ENCODE measurements at places on chromosomes 11 and 22.

DNA sequence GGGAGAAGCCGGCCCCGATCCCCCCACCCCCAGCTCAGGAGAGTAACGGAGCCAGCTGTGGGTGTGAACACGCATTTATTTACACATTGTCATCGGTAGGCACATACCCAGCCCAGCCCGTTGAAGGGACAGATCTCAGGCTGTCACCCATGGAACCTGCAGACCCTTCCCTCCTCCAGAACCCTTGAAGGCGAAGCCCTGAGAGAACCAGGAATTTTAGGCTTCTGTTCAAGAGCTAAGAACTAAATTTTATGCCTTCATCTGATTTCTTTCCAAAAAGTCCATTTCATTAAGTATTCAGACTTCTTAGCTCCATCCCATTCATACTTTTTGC is 379 bp upstream of the BRMS1 start:
- no peak for DNase-seq

- DNase-seq: no peak
These were observed 16.6 kb downstream of the POLA2 start for GRCh38 chr11:65278356-65278755.

DNA sequence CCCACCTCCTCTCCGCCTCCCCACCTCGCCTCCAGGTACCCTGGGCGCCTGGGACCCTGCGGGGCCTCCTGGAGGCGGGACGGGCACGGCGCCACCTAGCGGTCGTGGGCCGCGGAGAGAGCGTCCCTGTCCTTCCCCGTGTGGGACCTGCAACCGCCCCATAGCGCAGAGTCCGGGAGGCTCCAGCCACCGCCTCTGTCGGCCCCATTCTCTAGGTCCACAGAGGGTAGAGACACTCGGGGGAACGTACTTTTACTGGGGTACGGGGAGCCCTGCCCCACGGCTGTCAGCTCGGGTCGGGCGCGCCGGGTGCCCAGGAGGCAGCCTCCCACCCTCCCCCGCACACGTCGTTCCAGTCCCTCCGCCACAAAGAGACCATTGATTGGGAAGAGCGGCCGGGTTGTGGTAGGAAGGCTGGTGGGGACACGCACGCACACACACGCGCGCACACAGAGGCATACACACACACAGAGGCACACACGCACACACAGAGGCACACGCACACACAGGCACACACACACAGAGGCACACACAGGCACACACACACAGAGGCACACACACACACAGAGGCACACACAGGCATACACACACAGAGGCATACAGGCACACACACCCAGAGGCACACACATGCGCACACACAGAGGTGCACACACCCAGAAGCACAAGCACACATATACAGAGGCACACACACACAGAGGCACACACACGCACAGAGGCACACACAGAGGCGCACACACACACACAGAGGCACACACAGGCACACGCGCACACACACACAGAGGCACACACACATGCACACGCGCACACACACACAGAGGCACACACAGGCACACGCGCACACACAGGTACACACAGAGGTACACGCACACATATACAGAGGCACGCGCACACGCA is 12.6 kb upstream of the NECTIN1 start:
- DNase-seq: peak; percentile 80

DNA sequence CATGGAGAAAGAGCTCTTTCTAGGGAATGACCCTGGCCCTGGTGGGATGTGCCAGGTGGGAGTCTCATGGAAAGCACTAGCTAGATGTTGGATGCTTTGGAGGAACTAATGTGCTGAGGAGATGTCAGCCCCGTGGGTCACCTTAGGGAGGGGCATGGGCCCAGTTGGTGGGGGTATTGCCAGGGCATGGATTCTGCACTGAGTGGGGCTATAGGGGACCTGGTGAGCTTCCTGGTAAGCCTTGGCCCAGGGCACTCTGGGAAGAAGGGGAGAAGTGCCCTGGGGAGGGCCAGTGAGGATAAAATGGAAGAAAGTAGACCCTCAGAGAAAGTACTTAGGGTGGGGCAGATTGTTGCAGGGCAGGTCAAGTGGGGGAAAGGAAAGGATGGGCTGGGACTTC is 65.2 kb upstream of the SORL1-AS1 start:
- DNase-seq: no peak

DNA sequence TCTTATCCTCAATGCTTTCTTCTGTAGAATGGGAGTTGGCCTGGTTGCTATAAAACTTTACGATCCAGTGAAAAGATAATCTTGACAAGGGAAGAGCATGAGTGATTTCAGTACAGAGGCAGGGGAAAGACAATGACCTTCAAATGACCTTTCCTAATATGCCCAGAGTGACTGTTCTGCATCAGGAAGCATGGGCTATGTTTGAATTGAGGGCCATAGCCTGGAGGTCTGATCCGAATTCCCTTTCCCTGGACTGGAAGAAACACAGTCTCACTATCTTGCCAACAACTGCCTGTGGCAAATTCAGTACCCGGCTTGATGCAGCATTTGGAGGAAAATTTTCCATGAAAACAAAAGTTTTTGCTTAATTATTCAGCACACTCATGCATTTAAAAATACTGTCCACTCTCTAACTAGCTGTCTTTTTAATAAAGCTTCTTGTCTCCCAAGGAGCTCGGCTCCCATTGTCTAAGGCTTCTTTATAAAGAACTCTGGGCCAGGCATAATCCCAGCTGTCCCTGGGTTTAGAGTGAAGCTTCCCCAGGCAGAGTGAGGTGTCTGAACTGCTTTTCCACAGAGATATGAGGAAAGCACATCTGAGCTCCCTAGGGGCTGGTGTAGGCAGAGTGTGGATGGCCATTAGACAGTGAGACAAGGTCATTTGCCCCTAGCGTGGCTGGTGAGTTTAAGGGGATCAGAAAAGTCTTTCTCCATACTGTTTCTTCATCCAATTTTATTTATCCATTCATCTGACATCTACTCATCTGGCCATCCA is 132.7 kb upstream of the CADM1 start:
- no peak for DNase-seq

DNA sequence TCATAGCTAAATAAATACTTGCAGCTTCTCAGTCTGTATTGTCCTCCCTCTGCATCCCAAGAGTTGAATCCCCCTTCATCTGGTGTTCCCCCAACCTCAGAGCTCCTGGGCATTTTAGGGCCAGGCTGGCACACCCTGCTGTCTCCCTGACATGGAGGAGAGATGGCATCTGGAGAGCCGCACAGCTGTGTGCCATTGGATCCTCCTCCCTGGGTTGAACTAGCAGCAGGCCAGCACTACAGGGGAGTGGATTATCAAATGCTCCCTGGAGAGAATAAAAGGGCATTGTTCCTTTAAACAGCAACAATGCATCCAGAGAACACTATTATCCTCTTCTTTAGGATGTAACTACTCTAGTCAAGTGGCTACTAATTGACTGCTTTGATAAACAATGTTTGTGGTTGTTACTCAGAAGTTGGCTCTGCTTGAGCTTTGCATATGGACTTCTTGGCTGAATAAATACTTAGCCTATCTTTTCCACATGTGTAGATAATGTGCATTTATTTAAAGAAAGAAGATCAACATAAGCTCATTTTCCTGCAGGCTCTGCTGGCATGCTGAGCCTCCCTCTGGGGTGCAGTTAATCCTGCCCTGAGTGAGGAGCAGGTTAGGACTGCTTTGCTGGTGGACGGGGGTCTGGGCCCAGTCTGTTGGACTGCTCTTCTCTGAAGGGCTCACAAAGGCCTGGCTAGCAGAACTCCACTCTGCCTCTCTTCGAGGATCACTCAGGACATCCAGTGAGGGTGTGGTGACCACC is 897.2 kb downstream of the TBC1D22A start:
- DNase-seq: no peak

- no peak for DNase-seq
These were observed 39.4 kb upstream of the GGTLC2 start for GRCh38 chr22:22605074-22605404.

GRCh38 chr22:20034143-20034542 is 13.2 kb downstream of the TANGO2 start:
- no peak for DNase-seq

DNA sequence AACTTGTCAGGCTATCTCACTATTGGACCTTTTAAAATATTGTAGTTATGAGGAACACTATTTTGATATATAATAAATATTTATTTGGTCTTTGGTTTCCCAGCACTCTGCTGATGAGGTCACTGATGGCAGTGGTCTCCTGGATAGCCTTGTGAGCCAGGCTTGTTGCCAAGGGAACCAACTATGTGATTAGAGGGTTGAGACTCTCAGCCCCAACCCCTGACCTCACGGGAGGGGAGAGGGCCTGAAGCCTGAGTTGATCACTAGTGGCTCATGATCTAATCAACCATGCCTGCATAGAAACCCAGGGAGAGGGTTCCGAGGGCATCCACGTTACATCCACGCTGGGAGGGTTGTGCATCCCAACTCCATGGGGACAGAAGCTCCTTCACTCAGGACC is 10.8 kb downstream of the PANX1 start:
- no peak for DNase-seq

DNA sequence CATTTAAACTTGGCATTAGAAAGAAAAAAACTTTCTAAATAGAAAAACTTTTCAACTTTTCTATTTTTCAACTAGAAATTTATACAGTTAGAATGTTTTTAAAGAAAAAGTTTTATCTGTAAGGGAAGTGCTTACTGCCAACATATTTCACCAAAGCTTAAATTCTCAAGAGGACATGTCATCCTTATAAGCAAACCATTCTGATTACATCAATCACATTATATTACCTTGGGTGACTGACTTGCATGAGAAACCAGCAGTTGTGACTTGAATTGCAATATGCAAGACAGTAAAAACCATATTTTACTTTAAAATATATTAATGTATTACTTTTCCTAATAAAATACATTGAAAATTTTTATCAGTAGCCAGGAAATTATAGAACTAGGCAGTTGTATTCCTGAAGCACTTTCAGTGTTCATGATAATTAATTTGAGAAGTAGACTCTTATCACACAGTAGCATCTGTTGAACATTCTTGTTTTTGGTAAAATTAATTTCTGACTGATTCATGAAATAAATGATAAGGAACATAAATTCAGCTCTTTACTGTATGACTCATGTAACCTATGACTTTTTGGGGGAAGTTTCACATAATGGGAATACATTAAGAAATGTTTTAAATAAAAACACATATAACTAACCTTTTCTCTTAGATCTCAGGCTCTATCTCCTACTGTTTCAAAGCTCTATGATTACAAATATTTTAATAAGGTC is 345.0 kb upstream of the CCDC179 start:
- DNase-seq: no peak

GRCh38 chr11:22860241-22860640 is at the start of gene CCDC179:
Gene CCDC179 (minus strand): TSS chr11:22860474. CDS start chr11:22860421, 53 bp downstream.
- no peak for DNase-seq

DNA sequence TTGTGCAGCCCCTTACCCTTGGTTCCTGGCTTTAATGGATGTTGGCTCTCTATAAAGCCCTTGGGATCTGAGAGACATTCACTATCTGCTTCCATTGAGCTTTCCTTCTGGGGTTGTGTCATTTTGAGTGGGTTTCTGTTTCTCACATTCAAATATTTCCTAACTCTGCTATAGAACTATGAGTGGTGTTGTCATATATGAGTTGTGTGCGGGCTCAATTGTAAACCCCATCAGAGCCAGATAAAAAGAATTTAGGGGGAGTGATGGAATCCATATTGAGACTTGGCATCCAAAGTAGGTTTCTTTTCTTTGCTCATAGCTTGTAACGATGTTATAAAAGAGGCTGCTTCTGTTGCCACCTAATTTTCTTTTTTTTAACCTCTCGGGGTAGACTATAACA is 41.8 kb upstream of the SPON1 start:
- no peak for DNase-seq

- DNase-seq: no peak
These were observed 12.8 kb downstream of the ARRB1 start for GRCh38 chr11:75338516-75339208.

GRCh38 chr11:119529936-119530335 is 107.0 kb upstream of the THY1 start:
- DNase-seq: no peak

- DNase-seq: no peak
These were observed 414.8 kb downstream of the BUD13 start for GRCh38 chr11:116357784-116358544.

DNA sequence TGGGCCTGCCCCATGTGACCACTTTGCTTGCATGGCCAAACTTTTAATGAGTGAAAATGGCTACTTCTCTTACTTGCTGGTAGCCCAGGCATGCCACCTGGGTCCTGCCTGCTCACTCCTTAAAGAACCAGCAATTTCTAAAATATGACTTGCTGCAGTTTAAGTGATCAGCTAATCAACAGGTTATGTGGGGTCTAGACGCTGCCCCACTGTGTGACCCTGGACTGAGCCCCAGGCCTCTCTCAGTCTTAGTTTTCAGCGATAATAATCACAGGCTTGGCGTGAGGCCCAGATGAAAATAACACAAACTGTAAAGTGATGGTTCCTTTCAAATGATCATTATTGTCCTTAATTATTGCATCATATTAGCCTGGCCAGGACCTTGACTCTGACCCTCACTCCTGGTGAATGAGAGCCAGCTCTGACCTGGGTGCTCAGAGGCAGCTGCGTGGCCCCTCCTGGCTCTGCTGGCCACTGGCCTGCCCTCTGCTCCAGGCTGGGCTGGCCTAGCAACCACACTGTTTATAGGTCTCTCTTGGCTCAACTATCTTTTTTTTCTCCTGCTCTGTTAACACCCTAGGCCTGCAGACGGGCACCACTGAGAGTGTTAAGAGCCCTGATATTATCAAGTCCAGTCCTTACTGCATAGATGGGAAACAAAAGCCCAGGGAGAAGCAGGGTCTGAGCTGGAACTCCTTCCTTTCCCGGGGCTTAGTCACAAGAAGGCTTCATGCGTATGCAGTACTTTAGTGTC is 89.7 kb downstream of the RRM1 start:
- DNase-seq: no peak

GRCh38 chr22:27911330-27911729 is 7.7 kb downstream of the PITPNB start:
- DNase-seq: no peak

- no peak for DNase-seq
These were observed 117.7 kb upstream of the SORL1-AS1 start for GRCh38 chr11:121570453-121570852.

All from activated T-cell treated with anti-CD3 and anti-CD28 coated beads, Interleukin-2, amount 50 U/mL, for 24 hours (primary cell).